ENCODE measurements at places on chromosomes 4 and X.

GRCh38 chrX:153060095-153060445 lies 3.8 kb downstream of the PNMA3 start:
- no peak for DNase-seq

GRCh38 chr4:173855015-173855414 lies 325.0 kb upstream of the HAND2 start:
- no peak for DNase-seq

DNA sequence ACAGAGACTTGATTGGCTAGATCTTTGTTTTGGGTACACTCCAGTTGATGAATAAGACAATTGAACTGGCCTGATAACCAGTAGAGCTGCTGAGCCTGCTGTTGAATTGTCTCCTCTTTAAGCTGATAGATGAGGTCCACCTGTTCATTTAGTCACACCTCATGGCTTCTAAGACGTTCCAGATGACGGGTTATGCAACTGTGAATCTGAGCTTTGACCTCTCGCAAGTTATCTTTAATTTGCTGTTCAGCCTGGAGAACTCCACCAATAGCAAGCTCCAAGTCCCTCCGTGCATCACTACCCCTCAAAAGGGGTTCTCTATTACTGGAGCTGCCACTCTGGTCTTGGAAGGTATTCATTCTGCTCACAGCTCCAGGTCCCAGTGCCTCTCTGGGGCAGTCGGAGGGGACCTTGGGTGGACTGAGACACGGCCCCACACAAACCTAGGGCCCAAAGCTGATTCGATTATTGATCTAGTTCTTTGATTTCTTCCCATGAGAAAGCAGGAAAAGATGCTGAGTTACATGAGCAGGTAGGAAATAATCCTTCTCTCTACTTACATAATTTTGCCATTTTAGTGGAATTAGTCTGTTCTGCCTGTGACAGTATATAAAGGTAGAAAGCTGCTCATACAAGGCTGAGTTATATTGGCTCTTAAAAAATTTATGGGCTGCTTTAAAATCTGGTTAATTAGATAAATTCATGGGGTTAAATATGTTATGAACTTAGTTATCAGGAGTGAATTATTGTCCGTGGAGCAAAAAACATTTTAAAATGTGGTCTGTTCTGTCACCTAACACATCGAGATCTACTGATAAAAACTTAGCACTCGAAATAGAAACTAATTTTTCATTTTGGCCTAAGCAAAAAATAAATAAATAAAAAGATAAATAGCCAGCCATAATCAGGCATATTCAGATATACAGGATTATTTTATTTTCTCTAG lies 6.8 kb downstream of the MMAA start:
- no peak for DNase-seq

DNA sequence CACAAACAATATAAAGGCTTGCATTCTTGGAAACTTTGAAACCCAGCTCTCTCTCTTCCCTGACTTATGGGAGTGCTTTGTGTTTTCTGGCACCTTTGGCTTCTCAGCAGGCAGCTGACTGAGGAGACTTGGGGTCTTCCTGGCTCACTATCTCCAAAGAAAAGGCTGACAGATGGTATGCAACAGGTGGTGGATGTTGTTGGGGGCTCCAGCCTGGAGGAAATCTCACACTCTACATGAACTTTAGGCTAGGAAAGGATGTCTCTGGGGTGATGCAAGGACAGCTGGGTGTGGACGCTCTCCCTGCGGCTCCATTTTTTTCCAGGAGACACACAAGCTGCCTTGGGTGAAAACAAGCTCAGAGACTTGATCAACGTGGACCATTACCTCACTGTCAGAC lies 67.4 kb downstream of the DNAAF6 start:
- DNase-seq = no peak

GRCh38 chr4:176886135-176886534 lies 93.4 kb upstream of the VEGFC start:
- DNase-seq = no peak

DNA sequence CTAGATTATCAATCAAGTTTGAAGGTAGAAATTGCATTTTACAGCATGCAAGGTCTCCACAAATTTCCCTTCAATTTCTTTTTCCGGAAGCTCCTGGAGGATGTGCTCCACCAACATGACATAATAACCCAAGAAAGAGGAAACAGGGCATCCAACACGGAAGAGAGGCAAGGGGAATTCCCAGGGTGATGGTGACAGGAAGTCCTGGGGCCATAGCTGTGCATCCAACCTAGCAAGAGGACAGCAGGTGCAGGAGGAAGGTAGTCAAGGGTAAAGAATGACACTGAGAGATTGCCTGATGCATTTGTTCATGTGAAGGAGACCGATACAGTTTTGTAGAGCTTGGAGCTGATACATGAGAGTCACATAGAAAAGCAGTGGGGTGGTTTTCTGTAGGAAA lies 115.7 kb upstream of the LSM6 start:
- DNase-seq = no peak

DNA sequence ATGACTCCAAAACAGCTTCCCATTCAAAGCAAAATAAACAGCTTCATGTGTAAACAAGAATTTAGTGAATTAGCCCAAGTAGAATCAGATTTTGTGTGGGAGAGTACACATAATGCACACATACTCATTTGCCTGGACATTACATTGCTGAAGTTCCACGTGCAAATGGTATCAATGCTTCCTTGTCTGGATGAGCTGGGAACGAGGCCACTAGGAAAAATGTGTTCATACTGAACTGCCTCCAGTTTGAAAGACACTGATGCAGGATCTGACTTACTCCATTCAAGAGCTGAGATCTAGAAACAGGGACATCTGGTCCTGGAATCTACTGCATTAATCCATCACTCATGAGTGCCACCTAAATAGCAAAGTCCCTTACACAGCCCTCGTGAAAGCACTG lies 228.0 kb downstream of the APBB2 start:
- no peak for DNase-seq

- no peak for DNase-seq
Observed at GRCh38 chr4:43332052-43332425, 439.5 kb downstream of the GRXCR1 start.

- DNase-seq = no peak
Observed at GRCh38 chrX:38516196-38516774, 45.1 kb upstream of the TSPAN7 start.

All from NCI-H2029 (cell line).